ENCODE measurements at places on chromosomes 4 and X. TPM values are rescaled to one million over a fixed set of nuclear protein-coding genes. Genes with fewer than 3 reads are reported as not detected.

DNA sequence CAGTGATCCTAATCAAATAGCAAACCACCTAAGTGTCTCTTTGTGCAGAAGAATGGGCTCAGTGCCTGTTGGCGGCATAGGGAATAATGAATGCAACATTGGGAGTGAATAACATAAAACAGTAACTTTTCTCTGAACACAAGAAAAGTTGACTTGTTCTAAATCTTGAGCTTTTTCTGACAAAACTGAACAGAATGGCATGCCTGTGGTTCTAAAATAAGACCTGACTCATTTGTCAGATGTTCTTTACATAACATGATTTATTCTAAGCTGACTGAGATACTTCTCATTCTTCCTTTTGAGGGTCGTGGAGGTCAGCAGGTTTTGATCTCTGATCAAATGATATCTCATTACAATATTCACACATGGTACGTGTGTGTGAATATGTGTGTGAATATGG is 165.4 kb upstream of the WDR1 start:
- peak; percentile 75 for DNase-seq

DNA sequence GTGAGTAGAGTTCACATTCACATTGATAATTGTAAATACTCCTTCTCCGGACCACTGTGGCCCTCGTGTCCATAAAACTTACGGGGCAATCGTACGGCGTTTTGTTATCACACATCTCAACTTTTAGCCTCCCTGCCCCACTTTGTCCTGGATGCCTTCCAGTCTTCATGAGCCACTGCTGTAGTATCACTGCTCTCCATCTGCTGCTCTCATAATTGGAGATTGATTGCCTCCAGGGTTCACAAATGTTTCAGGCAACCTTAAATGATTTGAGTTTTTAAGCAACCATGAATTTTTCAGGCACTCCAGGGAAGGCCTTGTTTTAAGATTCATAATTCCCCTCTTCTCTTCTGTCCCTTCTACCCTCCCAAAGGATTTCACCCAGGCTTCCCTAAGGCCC is 28.4 kb downstream of the ALPK1 start:
- no peak for DNase-seq

DNA sequence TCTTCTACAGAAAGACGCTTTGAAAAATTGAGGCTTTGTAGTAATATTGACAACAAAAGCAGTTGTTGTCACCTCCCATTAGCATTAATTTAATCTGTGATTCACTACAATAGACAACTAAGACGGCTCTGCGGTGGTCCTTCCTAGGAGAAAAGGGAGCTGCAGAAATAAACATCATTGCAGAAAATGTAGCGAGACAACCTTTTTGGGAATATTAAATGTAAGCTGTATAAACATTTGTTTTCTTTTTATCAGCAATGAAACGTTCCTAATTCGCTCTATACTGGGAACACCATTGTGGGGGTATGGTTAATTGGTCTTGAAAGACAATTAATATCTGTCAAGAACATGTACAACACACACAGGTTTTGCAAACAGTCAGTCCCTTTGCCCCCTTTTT is 583.3 kb upstream of the TENM3 start:
- DNase-seq, result no peak

GRCh38 chrX:50393902-50394301 is 76.7 kb downstream of the DGKK start:
- no peak for DNase-seq

- peak; percentile 93 for DNase-seq
Observed at GRCh38 chrX:45515262-45516215, 314.9 kb upstream of the DIPK2B start.

- peak; percentile 34 for DNase-seq
Observed at GRCh38 chrX:151753313-151754046, 18.9 kb downstream of the CNGA2 start.

- DNase-seq, result peak; percentile 63
Observed at GRCh38 chr4:122668241-122668640, 47.4 kb upstream of the IL21 start.

- DNase-seq, result peak; percentile 63
Observed at GRCh38 chr4:142420311-142421095, 425.6 kb downstream of the INPP4B start.

GRCh38 chr4:76012388-76012801 is 5.1 kb upstream of the CXCL9 start:
- DNase-seq, result peak; percentile 50

GRCh38 chrX:71941776-71942175 is 31.1 kb downstream of the NHSL2 start:
- DNase-seq, result peak; percentile 10

DNA sequence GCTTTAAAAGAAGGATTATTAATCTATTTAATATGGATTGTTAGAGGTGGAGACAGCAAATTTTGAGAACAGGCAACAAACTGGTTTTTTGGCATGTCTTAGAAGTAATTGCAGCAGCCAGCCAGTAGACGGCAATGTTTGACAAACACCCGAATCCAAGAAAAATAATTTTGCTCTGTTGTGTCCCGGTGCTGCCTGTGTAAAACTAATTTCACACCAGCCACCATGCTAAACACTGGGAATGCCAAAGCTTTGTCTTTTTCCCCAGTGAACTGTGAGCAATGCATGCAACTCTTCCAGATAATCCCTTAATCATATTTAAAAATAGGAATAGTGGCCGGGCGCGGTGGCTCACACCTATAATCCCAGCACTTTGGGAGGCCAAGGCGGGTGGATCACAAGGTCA is 25.9 kb downstream of the SMIM31 start:
- DNase-seq, result peak; percentile 37

DNA sequence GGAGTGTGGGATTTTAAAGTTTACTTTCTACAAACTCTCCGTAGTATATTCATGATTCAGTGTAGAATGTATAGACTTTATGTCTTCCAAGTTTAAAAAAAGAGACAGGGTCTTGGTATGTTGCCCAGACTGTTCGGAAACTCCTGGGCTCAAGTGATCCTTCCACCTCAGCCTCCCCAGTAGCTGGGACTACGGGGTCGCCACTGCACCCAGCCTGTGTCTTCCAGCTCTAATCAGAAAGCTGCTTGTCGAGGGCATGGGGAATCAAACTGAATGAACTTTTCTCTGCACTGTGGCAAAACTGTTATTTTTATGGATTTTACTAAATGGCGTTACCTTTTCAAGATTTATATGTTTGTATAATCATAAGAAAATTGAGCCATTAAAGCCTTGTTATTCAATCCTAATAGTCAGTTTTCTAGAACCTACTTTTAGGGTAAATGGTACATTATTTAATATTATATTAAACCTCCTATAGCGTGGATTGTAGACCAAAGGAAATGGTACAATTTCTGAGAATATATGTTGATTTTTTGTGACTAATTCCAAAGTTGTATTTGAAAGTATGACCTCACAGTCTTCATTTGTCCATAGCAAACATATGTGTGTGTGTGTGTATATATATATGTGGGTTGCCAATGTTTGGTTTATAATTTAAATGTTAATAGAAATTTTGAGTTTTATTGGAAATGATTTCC is 1.1 kb downstream of the BLOC1S4 start:
- DNase-seq, result no peak

GRCh38 chrX:7927259-7928167 is at the start of gene PNPLA4:
PNPLA4 (minus strand) TSS chrX:7927413; CDS start chrX:7926119, 1,294 bp downstream.
- peak; percentile 61 for DNase-seq

DNA sequence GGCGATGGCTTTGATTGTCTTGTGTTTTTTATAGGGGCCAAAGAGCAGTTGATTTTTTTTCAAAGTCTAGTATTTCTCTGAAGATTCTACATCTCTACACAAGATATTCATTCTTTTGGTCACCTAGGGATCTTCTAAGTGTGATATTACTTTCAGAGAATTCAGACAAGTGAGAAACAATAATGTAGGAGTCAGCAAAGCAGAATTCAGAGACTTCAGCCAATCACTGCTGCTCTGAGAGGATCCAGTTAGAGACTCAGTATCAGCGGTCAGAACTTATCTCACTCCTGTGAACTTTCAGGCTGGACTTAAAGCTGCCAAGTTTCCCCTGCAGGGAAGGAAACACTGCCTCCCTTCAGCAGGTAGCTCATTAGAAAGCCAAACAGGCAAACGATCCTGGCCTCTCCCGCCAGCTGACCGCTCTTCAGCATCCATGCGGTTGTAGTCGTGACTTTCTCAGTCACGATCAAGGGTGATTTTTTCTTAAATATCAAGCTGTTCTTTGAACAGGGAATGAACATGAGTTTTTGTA is 59.2 kb downstream of the NSUN7 start:
- DNase-seq, result no peak

- DNase-seq, result peak; percentile 58
Observed at GRCh38 chr4:106898621-106899230, 137.4 kb downstream of the DKK2 start.

DNA sequence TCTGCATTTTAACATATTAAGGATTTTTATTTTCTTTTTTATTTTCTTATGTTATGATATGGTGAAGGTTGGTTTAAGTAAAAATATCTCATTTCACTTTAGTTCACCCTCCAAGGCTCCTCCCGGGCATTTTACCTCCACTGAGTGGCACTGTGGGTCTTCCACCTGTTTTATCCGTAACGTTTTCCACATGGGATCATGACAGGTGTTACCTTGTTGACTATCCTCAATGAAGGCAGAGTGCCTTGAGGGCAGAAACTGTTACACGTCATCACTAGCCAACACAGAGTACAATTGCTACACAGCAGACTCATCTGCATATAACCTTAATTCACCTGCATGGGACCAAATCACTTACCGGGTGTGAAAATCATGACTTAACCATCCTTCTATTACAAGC is 105.8 kb downstream of the GEMIN8 start:
- DNase-seq, result peak; percentile 76

- no peak for DNase-seq
Observed at GRCh38 chrX:16464369-16464768, 185.6 kb upstream of the S100G start.

DNA sequence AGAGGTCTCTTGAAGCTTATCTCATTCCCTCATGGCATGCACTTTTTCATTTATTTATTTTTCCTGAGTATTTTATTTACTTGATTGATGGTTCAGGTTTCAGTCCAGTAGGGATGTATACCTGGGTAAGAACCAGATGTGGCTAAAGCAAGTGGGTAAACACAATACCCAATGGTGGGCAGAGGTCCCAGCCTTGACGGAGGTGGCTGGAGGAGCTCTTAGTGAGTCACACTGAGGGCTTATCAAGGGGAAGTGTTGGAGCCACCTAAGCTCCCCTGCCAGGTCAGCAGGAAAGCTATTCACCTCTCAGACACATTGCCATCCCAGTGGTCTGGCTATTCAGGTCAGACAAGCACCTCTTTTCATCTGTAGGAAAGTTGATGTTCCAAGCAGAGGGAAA is 236.2 kb upstream of the MAGEB16 start:
- no peak for DNase-seq

GRCh38 chr4:151744614-151745013 is 16.2 kb downstream of the GATB start:
- DNase-seq, result peak; percentile 100

DNA sequence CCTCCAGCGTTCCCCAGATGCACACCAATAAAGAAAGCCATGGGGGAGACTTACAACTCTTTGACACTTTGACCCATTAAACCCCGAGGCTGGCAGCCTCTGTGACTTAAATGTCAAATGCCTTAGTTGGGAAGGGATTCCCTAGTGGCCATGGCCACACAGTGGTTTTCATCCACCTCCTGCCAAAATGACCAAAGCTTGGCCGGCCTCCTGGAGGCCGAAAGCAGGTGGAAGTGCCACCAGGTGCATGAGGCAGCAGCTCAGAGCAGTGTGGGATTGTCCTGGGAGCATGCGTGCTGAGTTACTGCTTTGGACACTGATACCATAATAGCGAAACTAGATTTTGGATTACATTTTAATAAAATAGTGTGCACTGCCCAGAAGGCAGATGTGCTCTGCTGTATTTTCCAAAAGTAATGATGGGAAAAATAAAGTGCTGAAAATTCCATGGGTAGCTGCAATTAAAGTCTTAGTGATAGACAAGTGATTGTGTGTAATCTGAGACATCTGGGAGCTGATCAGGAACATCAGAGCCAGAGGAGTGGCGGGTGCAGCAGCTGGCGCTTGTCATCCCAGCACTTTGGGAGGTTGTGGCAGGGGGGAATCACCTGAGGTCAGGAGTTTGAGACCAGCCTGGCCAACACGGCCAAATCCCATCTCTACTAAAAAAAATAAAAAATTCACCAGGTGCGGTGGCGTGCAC is 39.8 kb upstream of the TADA2B start:
- no peak for DNase-seq

DNA sequence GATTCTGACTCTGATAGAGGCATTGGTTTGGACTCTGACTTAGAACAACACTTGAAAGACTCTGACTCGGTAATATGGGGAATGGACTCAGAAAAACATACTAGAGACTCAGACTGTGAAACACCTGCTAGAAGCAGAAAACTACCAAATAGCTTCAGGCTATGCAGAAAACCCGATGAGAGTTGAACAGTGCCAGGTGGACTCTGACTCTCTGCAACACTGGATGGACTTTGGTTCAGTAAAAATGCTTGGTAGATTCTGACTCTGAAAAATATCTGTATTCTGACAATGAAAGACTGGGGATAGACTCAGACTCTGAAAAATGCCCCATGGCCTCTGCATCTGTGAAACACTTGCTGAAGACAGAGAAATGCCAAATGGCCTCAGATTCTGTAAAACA is 215.1 kb upstream of the HDX start:
- DNase-seq, result no peak

DNA sequence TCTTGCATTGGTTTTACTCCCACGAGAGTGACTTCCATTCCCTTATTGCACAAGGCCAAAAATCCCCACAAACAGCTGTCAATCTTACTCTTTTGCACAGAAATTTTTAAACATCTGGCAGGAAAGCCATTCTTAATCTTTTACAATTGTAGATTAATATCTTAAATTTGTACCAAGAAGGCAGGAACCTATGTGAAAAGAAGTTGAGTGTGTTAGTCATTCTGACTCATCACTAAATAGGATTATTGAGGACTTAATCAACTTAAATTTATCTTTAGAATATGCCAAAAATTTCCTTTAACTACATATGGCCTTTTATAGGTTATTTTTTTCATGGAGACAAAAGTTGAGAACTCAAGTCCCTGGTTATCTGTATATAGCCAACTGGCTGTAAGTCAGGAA is 49.0 kb upstream of the VEGFC start:
- DNase-seq, result peak; percentile 81

DNA sequence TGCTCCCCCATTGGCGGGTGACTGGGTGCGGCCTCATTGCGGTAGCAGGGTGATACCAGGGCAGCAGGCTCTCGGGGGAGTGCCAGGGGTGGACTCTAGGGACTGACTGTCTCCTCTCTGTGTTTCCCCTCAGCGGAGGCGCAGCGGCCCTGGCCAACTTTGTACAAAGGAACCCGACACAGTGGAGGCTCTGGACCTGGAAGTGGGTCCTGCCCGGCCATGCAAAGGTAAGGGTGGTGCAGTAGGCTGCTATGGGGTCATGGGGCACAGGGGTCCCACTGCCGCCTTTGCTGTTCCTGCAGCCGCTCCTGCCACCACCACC is 16.3 kb downstream of the SULT1B1 start:
- no peak for DNase-seq

- DNase-seq, result no peak
Observed at GRCh38 chr4:140903522-140904475, 147.6 kb upstream of the TBC1D9 start.

The S100P gene
- 928 TPM for total RNA-seq

The TLR6 gene
- 0.26 TPM for total RNA-seq

The MAGEB1 gene
- total RNA-seq, result not detected

The SMIM10 gene
- not detected for total RNA-seq

The GPC3 gene
- 0.26 TPM for total RNA-seq

The CLTRN gene
- 1.2 TPM for total RNA-seq

The ARR3 gene
- not detected for total RNA-seq

The ITGB1BP2 gene
- 2.4 TPM for total RNA-seq

The CCNG2 gene
- total RNA-seq, result 18.7 TPM

The CD38 gene
- not detected for total RNA-seq

The CYBB gene
- total RNA-seq, result not detected

The ADH1B gene
- total RNA-seq, result 0.26 TPM
